ENCODE measurements at places on chromosomes 2 and 18. TPM values are rescaled to one million over a fixed set of nuclear protein-coding genes. Genes with fewer than 3 reads are reported as not detected.

DNA sequence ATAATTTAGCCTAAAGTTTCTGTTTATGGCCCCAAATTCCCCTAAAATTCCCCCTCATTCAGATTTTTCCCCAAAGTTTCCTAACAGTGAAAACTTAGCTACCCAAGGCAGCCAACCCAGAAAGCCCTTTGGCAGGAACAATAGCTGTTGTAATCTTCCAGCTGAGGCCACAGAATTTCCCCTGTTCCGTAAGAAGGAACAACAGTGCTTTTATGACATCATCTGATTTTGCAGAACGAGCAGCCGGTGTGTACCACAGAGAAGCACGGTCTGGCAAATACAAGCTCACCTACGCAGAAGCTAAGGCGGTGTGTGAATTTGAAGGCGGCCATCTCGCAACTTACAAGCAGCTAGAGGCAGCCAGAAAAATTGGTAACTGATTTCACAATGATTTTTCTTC is 6.3 kb downstream of the TNFAIP6 start:
- peak; percentile 61 for DNase-seq

- DNase-seq = peak; percentile 12
Observed at GRCh38 chr18:48826271-48826670, 124.5 kb downstream of the SMAD7 start.

GRCh38 chr18:36186461-36187192 is 670 bp upstream of the MOCOS start:
- peak; percentile 83 for DNase-seq

- no peak for DNase-seq
Observed at GRCh38 chr18:27787547-27787946, 389.4 kb downstream of the CDH2 start.

- no peak for DNase-seq
Observed at GRCh38 chr2:173676647-173677046, 288.5 kb downstream of the SP3 start.

DNA sequence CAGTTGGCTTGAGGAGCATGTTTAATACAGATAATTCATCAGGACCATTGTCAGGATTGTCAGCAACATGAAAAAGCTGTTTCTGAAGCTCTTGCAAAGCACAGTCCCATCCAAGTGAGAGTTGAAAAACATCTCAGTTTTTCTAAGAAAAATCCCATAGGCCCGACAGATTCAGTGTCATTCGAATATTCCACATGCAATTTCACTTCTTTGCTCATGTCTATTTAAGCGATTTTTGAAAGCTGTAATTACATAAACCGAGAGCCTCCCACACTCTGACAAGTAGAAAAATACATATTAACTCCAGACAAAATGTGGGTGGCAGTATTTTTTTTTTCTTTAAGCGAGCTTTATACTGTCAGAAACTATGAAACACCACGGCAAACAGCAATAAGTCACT is 134.7 kb upstream of the GALNT5 start:
- no peak for DNase-seq

DNA sequence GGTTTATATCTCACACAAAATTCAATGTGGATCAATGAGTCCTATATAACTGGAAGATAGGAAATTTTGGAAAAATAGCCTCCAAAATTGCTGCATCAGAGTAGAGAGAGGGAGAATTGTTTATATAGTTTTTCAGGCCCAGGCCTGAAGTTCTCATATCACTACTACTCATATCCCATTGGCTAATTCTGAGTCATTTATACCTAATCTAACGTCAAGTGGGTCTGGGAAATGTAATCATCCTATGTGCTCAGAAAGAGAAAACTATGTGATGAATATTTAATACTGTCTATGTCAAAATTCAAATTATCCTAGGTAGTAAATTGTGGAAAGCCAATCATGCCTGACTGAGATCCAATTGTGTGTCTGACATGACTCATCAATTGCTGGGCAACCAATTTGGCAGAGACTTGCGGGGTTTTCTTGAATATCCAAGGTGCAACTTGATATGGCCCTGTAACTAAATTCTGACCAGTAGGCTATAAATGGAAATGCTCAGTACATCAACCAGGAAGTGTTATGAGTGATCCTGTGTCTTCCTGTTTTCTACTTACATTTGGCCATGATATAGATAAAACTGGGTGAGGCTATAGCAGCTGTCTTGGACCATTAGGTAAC is 744.4 kb downstream of the KCNJ3 start:
- DNase-seq = no peak

- DNase-seq = no peak
Observed at GRCh38 chr2:139156730-139157129, 376.5 kb upstream of the NXPH2 start.

DNA sequence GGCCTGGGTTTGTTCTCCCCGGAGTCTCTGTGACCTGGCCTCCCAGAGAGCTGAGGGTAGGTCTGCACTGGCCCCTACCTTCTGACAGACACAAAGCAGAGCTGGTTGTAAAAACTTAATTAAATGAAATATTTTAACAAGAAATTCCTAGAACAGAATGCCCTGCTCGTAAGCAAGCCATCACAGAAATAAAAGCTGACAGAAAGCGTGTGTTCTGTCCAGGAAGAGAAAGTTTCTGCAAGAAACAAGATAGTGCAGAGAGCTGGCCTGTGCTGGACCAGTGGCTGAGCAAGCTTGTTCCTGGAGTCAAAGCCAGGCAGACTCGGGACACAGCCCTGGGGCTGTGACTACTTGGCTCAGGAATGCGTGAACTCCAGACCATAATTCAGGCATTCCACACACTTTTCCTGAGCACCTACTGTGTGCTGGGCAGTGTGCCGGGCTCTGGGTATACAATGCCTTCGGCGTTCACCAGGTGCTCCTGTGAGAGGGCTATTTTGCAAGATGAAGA is 51.6 kb downstream of the APOB start:
- no peak for DNase-seq

DNA sequence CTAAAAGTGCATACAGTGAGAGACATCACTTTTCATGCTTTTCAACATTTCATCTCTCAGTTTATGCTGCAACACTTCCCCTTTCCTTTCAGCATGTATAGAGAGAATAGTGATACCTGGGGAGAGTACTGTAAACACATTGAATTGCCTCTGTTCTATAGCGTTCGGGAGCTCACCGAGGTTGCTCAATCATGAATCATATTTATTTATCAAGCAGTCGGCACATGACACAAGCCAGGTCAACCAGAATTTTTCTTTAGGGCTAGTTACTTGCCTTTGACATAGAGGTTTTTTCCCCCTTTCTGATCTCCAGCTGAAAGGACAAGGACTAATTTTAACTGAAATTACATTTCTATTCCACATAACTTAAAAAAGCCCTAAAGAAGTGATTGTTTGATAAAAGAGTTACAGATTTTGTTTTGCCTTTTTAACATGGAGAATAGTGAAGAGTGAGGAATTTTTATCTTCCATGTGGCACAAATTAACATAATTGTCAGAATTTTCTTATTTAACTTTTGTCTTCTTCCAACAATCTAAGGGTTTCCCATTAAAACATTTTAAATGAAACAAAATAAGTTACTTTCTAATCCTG is 690.9 kb upstream of the TMEFF2 start:
- DNase-seq = no peak

- DNase-seq = no peak
Observed at GRCh38 chr2:107730898-107731297, 95.8 kb upstream of the RGPD4 start.

GRCh38 chr2:1546901-1547300 is 133.6 kb downstream of the TPO start:
- no peak for DNase-seq

Gene IL1B
- 17.5 TPM for total RNA-seq

DNA sequence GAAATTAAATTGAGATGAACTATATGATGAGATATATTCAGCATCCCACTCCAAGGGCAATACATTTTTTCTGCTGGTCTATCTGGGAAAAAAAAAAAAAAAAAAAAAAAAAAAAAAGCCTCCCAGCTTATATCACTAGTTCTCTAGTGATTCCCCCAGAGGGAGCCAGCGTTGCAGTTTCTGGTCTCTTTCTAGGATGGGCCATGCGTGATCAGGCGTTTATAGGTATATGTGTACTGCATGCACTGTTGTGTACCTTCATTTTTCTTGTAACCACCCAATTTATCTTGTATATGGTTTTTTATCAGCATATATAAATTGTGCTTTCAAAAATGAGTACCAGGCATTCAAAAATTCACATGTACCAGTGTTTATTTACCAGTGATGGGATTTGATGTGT is 35.1 kb downstream of the DCDC2C start:
- no peak for DNase-seq

Gene GNLY
- 21.5 TPM for total RNA-seq

Gene COL5A2
- total RNA-seq = 26.3 TPM

- no peak for DNase-seq
Observed at GRCh38 chr2:182228741-182229140, 198.1 kb downstream of the PDE1A start.

Gene METTL4
- 11.5 TPM for total RNA-seq

- DNase-seq = no peak
Observed at GRCh38 chr2:120189189-120189588, 34.0 kb downstream of the TMEM185B start.

GRCh38 chr2:42048299-42049220 is 739 bp downstream of the PKDCC start:
- no peak for DNase-seq

GRCh38 chr2:101675512-101675911 is 22.0 kb upstream of the MAP4K4 start:
- DNase-seq = no peak

DNA sequence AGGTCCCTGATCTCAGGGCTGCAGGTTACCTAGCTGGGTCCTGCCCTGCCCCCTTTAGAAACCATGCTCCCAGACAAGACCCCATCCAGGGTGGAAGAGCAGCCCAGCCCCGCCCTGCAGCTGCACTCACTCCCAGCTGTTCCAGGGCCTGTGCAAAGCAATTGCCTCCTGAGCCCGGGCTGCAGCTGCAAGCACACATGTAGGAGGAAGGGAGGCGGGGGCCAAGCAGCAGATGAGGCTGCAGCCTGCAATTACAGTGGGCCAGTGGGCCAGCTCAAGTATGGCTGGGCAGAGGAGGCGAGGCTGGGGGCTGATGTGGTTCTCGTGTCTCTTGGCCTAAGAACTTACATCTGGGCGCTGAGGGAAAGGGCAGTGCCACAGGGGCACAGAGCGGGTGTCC is 65.4 kb upstream of the TUBA3E start:
- DNase-seq = no peak

Gene MOGAT1
- total RNA-seq = 3.2 TPM

GRCh38 chr2:5695654-5696403 is 3.6 kb downstream of the SOX11 start:
- DNase-seq = no peak

DNA sequence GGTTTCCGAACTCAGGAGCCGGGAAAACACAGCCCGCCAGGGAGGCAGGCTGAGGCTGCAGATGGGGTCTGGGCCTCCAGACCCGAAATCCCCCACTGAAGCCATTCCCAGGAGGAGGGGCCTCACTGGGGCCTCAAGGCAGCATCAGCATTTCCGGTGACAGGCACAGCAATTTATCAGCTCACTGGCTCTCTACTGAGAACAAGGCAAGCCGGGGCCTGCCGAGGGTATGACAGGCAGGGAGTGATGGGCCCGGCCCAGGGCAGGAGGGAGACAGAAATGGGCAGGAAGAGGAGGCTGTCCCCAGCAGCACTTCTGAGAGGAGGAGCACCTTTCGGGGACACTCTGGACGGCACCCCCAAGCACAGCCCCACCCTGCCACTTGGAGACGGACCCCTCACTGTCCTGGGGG is 12.5 kb downstream of the SDC1 start:
- peak; percentile 46 for DNase-seq

- DNase-seq = no peak
Observed at GRCh38 chr18:34787931-34788532, 77.9 kb downstream of the DTNA start.

Gene TUBB8B
- total RNA-seq = 0.47 TPM

- no peak for DNase-seq
Observed at GRCh38 chr18:75618146-75618545, 190.6 kb upstream of the SMIM21 start.

Gene RAX
- total RNA-seq = not detected

GRCh38 chr2:143952536-143952935 is 567.4 kb downstream of the ZEB2 start:
- DNase-seq = no peak

DNA sequence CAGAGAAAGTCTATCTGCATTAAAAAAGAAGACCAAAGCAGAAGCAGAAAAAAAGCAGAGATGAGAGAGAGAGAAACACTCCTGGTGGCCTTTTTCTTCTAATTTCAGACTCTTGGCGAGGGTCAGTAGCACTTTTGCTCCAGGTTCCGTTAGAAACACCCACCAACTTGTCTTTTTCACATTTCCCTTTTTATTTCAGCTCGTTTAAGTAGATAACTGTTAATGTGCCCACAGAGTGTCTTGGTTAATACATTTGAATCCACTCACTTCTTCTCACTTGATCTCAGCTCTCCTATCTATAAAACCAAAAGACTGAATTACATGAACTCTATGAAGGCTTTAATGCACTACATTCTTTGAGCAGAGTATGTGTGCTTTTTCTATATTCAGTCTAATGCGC is 63.1 kb downstream of the AAK1 start:
- no peak for DNase-seq

DNA sequence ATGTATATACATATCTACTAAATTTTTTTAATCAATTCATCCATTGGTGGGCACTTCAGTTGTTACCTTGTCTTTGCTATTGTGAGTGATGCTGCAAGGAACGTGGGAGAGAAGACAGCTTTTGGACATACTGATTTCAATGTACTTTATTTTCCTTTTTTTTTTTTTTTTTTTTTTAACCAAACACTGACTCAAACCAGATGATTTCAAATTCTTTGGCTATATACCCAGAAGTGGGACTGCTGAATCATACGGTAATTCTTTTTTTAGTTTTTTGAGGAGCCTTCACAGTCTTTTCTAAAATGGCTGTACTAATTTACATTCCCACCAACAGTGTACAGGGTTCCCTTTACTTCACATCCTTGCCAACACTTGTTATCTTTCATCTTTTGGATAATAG is 204.7 kb downstream of the INSIG2 start:
- no peak for DNase-seq

DNA sequence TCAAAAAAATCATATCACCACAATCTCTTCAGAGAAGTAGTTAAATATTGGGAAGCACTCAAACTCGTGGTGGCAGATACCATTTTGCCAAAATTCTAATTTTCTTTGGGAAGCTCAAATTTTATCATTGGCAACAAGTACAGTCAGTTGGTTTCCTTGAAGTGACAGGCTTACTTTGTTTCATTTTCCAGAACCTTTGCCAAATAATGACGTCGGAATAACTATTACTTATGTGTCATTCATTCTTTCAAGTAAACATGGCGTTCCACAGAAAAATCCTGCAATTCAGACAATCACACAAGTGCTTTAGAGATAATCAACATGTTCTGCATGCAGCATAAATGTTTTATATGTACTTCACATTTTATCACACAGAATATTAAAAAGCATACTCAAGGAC is 5.4 kb downstream of the TTLL4 start:
- DNase-seq = no peak
